Amniotic epithelial cell (primary cell): ENCODE measurements at places on chromosomes 5 and 9.

DNA sequence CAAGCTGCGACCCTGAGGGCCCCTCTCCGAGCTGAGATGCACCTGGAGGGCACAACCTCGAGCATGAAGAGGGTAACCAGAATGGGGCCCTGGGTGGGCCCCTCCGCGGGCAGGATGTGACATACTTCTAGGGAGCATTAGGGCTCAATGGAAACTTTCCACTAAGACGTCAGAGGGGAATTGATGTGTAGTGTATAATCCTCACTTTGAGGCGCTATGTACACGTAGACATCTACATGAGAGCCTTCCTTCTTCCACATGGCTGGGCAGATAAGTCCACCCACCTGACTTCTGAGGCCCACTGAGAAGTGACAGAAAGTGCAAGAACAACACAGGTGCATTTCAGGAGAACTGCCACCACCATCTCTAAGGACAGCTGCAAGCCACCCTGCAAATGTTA, 61.0 kb downstream of the DAP start:
- no peak for DNase-seq

DNA sequence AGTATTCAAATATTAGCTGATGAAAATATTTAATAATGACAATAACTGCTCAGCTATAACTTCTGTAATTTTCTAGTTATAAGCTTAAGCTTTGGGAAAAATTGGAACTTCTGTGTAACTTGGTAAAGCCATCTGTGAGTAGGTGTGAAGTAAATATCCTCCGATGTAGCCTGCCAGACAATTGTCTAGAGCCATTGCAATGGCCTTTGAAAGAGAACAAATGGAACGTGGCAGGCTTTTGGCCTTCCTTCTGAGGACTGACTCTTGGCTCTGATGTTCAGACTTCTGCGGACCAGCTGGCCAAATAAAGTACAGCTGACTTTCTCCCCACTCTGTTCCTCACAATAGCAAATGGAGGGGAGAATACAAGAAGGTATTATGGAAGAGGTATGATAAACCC, 203.4 kb upstream of the NMUR2 start:
- DNase-seq: no peak

DNA sequence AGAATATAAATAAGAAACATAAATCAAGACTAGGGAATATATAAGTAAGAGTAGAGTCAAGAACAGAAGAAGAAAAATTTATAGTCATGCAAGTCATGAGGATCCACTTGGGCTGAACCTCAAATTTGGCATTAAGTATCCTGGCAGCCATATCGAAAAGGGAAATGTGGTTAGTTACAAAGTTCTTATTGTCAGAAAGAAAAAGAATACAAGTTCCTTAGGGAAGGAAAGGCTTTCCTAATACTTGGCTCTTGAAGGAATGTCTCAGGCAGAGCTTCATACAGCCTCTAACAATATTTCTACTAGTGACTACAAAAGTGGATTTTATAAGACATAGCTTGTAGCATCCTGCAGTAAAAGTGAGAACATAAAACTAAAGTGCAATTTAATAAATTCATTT, 45.4 kb downstream of the TMEM252 start:
- DNase-seq: no peak

DNA sequence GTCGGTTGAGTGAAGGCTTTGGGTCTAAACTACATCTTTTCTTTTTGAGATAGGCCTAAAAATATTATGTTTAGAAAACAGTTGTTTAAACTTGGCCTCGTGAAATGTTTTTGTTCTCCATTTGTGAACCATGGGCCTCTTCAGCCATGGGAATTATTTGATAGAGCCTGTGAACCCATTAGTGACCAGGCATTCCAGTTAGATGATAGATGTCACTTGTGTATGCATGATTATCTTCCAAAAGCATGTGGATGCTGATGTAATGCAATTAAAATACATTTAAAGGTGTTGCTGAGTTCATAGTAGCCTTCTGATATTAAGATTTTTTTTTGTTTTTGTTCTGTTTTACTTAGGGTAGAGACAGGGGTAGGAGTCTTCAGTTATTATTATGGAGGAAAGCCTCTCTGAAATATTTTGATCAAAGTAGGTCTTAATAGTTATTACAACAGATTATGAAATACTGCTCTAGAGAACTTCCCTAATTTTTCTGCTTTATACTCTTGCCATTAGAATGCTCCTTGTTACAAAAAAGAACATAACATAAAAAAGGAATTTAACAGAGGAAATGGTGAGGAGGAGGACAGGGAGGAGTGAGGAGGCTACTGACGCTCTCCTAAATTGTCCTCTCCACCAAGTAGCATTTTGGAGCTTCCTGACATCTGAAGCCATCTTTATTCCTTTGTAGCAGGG, 32.9 kb downstream of the CPEB4 start:
- DNase-seq: peak; percentile 41

GRCh38 chr5:91277093-91277626, 106.0 kb downstream of the ARRDC3 start:
- peak; percentile 27 for DNase-seq

DNA sequence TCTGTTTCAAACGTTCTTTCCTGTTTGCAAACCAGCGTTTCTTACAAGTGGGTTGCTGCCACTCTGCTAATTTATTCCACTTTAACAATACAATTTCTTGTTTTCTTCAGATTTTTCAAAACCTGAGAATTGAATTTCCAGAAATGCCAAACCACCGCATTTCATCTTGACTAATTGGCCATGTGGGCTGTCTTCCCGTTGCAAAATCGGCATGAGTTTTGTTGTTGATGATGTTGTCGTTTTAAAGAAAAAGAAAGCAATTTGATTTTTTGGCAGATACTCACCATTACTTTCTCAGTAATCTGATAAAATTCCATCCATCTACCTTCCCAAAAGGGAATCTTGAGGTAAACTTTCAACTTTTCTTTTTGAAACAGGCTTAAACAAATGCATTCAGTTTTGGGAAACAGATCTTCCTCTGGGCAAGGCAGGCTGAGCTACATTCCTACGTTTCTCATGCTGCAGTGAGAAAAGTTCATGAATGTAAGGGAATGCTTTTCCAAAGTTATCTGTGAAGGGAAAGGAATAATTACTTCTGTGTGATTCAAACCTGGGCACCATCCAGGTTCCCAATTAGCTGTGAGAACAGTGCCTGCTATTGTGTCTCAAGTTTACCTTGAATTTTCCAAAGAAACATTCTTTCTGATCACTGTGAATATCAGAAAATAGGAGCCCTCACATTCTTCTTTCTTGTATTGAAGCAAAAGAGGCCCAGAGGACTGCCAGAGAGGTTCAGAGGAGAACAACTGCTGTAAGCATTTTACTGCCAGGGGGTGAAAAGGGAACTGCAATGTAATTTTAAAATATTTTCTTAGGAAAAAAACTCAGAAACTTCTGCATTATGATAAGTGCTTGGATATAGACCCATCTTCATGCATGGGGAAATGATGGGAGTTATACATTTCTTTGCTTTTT, 100.7 kb upstream of the TUT7 start:
- peak; percentile 50 for DNase-seq

- DNase-seq: no peak
Measured at GRCh38 chr5:124538191-124538590, 208.2 kb downstream of the ZNF608 start.

GRCh38 chr9:90325913-90326653, 316.5 kb downstream of the DIRAS2 start:
- peak; percentile 48 for DNase-seq

- DNase-seq: no peak
Measured at GRCh38 chr5:153498516-153498915, 8.0 kb downstream of the GRIA1 start.

DNA sequence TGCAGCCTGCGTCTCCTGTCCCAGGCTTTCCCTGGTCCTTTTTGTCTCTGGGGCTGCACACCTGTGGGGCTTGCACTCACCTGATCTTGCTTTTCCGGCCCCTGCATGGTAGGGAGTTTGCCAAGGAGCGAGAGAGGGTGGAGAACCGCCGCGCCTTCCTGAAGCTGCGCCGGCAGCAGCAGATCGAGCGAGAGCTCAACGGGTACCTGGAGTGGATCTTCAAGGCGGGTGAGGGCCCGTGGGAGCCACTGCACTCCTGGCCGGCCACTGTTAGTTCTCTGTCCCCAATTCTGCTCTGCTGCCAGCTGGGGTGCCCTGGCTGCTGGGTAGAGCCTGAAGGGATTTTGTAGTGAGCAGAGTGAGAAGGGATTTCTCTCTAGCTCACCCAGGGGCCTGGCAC, 78.0 kb downstream of the CACNA1B start:
- no peak for DNase-seq

- DNase-seq: no peak
Measured at GRCh38 chr5:89401659-89402058, 518.7 kb upstream of the MEF2C start.

DNA sequence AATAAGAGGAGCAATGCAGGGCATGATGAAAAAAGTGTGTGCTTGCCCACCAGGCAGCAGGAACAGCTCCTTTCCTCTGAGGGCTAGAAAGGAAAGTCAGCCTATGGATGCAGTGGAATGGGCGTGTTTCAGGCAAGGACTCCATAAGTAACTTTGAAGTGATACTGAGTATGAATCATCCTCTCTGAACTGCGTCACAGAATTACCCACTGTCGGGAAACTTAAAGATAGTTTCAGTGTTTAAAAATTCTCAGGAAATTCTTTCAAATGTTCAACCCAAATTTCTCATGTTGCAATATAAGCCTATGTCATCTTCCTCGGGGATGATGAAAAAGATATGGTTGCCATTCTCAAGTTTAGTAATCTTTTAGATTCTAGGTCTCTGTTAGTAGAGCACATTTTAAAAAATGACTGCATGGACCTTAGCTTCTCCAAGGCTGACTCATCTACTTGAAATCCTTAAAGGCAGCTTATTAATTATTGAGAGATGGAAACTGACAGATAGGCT, 27.7 kb downstream of the PTCD2 start:
- DNase-seq: peak; percentile 96

- peak; percentile 44 for DNase-seq
Measured at GRCh38 chr9:116070256-116070914, 83.2 kb upstream of the PAPPA start.

DNA sequence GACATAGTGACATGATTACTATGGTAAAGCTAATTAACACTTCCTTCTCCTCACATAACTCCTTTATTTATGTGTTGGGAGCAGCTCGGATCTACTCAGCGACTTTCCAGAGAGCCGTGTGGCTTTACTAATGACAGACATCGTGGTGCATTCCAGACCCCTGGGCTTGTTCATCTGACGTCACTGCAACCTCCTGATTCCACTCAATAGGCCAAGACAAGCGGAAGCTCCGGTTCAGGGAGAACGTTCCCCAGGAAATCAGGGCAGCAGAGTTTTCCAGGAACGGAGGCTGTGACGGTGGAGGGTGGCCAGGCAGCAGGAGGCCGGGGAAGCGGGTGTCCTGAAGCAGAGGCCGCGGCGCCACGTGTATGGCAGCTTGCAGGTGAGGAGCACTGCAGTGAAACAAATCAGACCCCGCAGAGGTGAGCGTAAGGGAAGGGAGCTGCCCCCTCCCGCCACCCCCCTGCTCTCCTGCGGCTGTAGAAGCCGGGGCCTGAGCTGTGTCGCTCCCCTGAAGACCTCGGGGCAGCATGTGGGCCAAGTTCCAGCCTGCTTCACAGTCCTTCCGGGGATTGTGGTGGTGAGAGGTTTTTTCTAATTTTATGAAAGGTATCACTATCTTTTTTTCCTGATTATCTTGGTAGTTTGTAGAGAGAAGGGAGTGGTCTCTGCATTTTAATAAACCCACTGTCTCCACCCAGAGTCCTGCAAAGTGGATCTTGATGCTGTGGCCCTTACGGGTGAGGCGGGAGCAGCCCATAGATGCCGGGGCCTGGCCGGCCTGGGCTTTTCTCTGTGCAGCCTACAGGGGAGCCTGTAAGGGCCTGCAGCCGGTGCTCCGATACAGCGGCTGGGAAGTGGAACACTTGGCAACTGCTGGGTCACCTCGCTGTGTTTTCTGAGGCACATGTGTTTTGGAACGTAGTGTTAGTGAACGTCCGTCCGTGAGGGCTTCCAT, 220.4 kb upstream of the IRX4 start:
- DNase-seq: no peak

DNA sequence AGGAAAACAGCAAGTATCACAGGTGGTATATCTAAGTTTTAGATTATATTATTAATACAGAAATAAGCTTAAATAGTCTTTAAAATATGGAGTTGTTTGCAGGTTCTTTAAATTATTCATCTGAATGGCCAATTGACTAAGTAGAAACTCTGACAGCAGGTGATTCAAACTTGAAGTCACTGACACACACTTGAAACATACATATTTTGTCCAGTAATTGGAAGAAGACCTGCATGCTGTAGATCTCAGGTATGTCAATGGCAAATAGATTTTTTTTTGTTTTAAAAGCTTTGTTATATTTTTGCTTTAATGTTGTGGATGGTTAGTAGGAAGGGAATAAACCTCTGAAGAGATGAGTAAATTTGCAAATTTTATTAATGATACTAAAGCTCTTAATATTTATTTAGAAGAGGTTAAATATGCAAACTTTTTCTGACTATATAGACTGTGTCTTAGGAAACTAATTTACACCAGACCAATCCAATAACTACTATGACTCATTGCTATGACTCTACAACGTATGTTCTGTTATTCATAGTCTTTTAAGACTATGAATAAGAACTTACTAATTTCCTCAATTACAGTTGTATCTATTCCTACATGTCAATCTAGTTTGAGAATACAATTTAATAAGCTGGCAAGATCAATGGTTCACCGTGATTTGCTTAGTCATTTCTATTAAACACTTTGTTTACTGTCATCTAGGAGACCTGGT, 53.9 kb upstream of the RORB start:
- DNase-seq: no peak

GRCh38 chr9:122468735-122469134, 9.0 kb downstream of the OR1J1 start:
- peak; percentile 66 for DNase-seq

DNA sequence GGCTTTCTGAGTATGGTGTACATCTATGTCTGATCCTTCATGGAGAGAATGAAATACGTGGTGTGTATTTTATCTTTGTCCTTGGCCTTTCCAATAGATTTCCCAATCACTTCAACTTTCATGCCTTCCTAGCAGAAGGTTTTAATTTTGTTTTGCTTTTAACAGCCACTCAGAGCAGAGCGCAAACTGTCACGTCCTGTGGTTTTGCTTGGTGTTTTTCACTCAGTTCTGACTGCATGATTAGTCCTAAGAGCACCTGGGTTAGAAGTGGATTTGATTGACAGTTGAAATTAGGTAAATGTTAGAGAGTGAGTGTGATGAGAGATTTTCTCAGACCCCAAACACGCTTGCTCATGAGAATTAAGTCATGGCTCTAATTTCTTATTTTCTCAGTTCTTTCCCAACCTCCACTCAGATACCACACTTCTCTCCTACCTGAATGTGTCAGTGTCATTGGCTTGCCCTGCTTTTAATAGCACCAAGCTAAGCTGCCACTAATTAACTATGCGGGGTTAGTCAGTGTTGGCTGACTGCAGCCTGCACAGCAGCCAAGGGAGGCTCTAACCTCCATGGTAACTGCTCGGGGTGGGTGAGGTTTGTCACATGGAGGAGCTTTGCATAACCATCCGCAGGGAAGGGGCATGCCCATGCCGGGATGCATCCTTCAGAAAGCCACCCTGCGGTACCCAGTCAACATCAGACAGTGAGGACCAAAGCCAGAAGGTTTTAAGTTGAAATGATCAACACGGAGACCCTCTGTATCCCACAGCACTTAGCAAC, 173.4 kb downstream of the NR3C1 start:
- DNase-seq: no peak

GRCh38 chr5:173324115-173325001, 3.9 kb downstream of the STC2 start:
- DNase-seq: peak; percentile 68

- no peak for DNase-seq
Measured at GRCh38 chr5:171701100-171701541, 84.5 kb upstream of the SMIM23 start.
